ENCODE measurements at places on chromosomes 7 and 10.

DNA sequence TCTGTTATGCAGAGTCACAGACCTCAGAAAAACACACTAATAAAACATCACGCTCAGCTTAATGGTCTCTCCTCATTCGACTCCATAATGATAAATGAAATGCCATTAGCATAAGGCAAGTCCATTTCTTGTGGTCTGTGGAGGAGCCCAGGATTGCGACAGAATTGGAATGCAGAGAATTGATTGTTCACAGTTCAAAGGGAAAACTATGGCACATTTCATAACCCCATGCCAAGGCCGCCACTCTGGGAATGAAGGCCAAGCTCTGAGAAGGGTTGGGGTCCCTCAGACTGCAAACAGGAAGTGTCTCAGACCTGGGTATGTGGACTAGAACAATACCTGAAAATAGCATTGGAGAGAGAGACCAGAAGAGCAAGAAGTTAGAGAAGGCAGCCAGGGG is 398.9 kb downstream of the ADRA2A start:
- peak; percentile 39 for DNase-seq

- no peak for DNase-seq
Measured at GRCh38 chr7:140923358-140924006, 1.2 kb downstream of the BRAF start.

- peak; percentile 65 for DNase-seq
Measured at GRCh38 chr10:63700631-63701156, 179.5 kb downstream of the REEP3 start.

GRCh38 chr10:12469345-12469744 is 120.0 kb downstream of the CAMK1D start:
- no peak for DNase-seq

DNA sequence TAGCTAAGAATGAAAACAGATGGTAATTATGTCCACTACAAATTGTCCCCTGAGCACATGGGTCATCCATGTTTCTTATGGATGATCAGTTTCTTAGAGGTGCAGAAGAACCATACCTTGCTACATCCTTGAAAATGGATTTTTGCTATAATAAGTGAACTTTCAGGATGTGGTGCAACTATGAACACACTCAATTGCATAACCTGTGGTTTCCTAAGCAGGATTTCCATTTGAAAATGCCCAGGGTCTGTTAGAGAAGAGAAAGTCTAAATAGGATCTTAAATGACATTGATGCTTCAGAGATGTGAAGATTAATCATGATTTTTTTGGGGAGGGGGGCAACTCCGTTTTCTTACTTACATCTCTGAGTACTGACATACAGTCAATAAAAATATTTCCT is 39.6 kb upstream of the CACNB2 start:
- DNase-seq, result peak; percentile 7

GRCh38 chr10:33180390-33180789 is 154.1 kb downstream of the NRP1 start:
- DNase-seq, result peak; percentile 36
